ENCODE measurements at places on chromosomes 1 and 21. TPM values are rescaled to one million over a fixed set of nuclear protein-coding genes. Genes with fewer than 3 reads are reported as not detected.

- H3K27me3 ChIP-seq, result no peaks in the 10 kb centered on the region
- H3K4me1 ChIP-seq, result peaks cover 20% of the 10 kb centered on the region
- H3K4me3 ChIP-seq, result no peak overlapping the region
- DNase-seq, result no peak
- no peaks in the 10 kb centered on the region for H3K36me3 ChIP-seq
- H3K27ac ChIP-seq, result no peak overlapping the region
Measured at GRCh38 chr1:165222580-165222979, 133.9 kb downstream of the LMX1A start.

DNA sequence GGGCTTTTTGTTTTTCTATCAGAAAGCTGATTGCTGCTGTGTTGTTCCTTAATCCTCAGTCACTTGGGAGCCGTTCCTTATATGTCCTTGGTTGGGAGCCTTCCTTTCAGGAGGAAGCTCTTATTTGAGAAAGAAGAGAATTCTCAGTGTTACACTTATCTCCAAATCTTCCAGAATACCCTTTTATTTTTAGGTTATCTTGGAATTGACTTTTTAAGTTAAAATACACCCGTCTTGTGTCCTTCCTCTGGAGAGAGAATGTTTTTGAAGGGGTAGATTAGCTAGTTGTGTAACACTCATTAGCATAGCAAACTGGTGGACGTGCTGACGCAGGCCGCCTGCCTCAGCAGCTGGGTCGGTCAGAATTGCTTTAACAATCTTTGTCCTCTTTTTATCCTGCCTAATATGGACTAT is 42.1 kb downstream of the LRRC8B start:
- no peaks in the 10 kb centered on the region for H3K36me3 ChIP-seq
- peak overlapping the region; percentile 65 for H3K27ac ChIP-seq
- DNase-seq, result no peak
- H3K4me1 ChIP-seq, result peaks cover 2% of the 10 kb centered on the region
- H3K4me3 ChIP-seq, result no peak overlapping the region

The TSTD1 gene
- 10.9 TPM for total RNA-seq

- no peaks in the 10 kb centered on the region for H3K36me3 ChIP-seq
- DNase-seq, result no peak
- H3K4me1 ChIP-seq, result no peaks in the 10 kb centered on the region
- H3K27ac ChIP-seq, result no peak overlapping the region
Measured at GRCh38 chr1:192160196-192160595, 1.9 kb downstream of the RGS18 start.

The TMPRSS15 gene
- not detected for total RNA-seq

Measured in liver (tissue), 10 donors.